Stimulated activated CD4-positive, alpha-beta T cell treated with anti-CD3 and anti-CD28 coated beads, Interleukin-2, amount 100 ng/mL, for 48 hours (primary cell): ENCODE measurements at places on chromosomes 6 and 20.
A peak's percentile ranks its signal among the peaks of the same experiment; 100 is the strongest.

DNA sequence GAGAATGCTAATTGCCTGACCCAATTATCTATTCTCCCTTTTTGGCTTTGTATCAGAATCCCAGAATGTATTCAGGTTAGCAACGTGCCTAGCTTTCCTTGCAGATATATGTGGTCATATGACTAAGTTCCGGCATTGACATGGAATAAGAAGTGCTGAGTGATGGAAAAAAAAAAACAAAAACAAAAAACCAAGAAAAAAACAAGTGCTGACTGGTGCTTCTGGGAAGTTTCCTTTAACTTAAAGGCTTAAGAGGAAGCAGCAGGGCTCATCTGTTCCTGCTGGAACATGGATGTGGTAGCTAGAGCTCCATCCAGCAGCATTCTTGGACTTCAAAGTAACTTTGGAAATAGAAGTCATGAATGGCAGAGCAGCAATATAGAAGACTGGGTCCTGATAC lies 10.4 kb upstream of the RPF2 start:
- DNase-seq, result no peak

DNA sequence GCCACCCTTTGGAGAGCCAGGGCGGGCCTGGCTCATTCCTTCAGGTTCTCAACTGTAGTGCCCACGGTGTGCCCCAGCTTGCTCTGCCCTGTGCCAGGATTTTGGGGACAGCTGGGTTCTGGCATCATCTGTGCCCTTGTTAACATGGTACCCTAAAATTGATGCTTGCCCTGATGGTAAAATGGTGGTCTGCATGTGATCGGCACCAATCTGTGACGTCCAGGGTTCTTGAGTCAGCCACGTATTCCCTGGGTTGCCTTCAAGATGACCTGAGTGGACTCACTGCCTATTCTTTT lies 31.2 kb upstream of the APCDD1L start:
- DNase-seq, result no peak

DNA sequence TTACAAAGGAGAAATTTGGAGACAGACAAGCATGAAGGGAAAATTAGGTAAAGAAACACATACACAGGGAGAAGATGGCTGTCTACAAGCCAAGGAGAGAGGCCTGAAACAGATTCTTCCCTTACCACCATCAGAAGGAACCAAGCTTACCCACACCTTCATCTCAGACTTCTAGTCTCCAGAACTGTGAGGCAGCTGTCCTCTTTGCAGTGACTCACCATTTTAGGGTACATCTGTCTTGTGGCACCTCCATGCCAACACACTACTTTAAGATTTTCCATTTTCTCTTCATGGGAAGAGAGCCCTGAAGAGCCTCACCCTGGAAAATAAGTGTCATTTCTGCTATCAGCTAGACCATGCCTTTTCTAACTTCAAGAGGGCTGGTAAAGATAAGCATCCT lies 369.3 kb downstream of the FRK start:
- DNase-seq, result no peak

DNA sequence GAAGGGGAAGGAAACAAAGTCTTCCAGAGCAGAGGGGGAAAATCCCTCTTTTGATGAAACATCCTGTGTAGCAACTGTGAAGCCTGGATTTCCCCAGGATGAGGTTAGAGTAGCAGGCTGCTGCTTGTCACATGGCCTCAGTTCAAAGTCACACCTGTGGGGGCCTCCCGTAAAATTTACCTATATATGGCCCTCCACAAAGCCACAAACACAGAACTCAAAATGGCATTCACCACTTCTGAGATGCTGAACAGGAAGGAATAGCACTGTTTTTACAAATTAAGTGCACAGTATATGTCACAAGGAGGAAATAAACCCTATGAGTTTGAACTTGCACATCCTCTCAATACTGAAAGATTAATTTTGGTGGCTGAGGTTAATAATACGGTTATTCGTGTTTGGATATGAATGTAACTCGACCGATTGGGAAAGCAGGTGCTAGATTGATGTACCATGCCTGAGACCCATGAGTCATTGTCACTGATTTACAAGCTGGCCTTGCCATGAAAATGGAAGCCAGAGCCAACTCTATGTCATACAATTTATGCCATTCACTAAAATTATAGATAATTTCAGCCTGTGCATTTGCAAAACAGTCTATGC lies 70.6 kb downstream of the SGK1 start:
- peak; percentile 31 for DNase-seq

- DNase-seq, result no peak
Observed at GRCh38 chr20:20406306-20406705, 38.4 kb downstream of the INSM1 start.

DNA sequence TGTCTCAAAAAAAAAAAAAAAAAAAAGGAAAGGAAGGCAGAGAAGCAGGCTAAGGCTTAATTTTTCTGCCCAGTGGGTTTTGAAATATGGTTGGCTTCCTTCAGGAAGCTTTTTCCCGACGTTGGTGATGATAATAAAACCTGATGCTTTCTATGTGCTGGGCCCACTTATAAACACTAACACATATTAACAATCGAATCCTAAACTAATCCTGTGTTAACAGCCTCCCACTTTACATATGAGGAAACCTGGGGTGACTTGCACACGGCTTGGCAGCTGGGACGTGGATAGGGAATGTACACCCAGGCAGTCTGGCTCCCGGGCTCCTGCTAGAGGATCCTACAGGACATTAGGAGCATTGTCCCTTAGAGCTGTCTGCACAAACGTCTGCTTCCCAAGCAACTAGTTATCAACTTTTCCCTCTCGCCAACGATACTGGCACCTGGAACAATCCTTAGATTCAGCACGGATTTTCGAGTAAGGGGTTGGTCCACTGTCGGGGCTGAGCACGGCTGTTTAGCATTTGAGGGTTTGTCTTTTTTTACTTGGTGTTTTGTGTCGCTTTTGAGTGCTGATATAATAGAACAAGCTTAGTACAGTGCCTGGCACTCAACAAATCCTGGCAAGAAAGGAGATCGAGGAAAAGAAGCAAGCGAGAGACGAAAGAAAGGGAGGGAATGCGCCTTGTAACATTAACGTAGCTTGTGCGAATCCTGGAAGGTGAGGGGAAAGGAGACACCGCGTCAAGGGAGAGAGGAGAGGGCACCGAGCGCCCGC lies 622 bp upstream of the KIZ start:
- no peak for DNase-seq

DNA sequence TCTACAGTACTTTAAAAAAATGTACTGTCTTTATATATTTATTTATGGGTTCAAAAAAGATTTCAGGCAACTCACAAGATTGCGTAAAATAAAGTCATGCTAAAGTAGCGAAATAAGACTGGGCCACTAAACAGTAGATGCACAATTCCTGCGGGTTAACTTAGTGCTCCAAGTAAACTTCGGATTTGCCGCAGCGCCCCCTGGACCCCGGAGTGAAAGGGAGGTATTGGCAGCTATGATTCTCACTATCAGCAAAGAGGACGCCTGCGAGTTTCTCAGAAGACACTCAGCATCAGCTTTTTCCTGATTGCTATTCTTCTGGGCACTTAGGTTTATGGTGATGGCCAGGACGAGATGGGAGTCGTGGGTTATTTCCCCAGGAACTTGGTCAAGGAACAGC lies 1.4 kb downstream of the OTOR start:
- DNase-seq, result no peak

GRCh38 chr6:3162067-3162497 lies 4.7 kb upstream of the TUBB2A start:
- DNase-seq, result no peak

DNA sequence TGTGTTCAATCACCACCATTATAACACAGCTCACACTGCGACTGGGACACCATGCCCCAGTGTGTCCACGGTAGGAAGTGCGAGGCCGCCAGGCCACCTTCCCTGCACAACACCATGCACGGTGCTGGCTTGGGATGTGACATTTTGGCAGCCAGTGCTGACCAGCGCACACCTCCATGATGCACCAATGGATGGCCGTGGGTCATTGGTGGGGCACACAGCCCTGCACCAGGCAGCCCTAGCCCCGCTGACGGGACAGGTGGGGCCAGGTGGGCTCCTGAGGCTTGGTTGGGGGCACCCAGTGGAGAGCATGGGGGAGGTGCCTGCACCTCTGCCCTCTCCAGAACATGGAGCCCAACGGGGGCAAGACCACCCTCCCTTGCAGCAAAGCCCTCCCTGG lies 18.2 kb upstream of the FRMD1 start:
- DNase-seq, result no peak

GRCh38 chr20:46286977-46287376 lies 21.3 kb downstream of the CDH22 start:
- DNase-seq, result no peak

GRCh38 chr6:11462742-11463397 lies 74.7 kb upstream of the TMEM170B start:
- DNase-seq, result no peak

DNA sequence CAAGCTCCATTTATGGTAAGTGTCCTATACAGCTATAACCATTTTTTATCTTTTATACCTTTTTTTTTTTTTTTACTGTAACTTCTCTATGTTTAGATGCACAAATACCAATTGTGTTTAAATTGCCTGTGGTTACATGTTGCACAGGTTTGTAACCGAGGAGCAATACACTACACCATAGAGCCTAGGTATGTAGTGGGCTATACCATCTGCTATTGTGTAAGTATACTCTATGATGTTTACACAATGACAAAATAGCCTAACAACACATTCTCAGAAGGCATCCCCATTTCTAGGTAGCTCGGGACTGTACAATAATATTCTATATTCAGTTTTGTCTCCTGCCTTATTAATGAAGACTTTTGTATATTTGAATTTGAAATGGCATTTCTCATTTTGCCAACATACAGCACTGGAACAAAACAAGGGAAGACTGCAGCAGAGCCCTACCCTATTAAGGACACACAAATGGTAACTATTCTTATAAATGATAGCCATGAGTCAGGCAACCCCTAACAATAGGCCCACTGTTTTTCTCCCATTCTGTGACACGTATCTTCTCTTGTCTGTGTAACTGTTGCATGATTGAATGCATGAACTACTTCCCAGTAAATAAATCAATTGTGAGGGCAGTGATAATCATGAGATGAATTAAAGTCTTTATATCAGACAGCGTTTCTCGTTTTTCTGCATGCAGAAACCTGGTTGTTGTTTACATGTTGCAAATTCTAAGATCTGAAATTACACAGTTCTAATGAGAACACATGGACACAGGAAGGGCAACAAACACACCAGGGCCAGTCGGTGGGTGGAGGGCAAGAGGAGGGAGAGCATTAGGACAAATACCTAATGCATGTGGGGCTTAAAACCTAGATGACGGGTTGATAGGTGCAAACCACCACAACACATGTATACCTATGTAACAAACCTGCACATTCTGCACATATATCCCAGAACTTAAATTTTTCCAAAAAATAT lies 173.9 kb downstream of the EPM2A start:
- DNase-seq, result no peak

GRCh38 chr20:33091147-33091546 lies 11.7 kb downstream of the BPIFB4 start:
- no peak for DNase-seq

DNA sequence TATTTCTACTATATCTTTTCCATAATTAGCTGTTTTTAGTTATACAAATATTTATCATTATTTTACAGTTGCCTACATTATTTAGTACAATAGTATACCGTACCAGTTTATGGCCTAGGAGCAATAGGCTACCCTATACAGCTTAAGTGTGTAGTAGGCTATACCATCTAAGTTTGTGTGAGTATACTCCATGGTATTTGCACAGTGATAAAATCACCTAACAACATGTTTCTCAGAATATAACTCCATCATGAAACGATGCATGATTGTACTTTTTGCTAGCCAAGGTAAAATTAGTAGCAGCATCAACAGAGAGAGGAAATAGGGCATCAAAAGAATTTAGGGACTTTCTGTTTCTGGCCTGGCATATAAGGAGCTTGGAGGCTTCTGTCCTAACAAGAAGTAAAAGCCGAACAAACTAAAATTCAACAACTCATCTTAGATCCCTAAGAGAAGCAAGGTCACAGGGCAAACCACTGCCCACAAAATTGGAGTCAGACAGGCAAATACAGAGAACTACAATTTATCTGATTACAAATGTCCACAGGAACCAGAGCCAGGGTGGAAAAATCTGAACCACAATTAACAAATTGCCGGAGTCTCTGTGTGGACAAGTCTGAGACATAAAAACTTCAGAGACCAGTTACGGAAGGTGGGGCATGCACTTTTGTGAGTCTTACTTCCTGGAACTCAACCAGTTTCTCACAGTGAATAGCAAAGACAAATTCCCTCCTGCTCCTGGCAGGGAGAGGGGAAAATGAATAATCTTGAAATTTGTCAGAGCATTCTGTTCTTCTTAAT lies 671.4 kb downstream of the RFPL4B start:
- no peak for DNase-seq

DNA sequence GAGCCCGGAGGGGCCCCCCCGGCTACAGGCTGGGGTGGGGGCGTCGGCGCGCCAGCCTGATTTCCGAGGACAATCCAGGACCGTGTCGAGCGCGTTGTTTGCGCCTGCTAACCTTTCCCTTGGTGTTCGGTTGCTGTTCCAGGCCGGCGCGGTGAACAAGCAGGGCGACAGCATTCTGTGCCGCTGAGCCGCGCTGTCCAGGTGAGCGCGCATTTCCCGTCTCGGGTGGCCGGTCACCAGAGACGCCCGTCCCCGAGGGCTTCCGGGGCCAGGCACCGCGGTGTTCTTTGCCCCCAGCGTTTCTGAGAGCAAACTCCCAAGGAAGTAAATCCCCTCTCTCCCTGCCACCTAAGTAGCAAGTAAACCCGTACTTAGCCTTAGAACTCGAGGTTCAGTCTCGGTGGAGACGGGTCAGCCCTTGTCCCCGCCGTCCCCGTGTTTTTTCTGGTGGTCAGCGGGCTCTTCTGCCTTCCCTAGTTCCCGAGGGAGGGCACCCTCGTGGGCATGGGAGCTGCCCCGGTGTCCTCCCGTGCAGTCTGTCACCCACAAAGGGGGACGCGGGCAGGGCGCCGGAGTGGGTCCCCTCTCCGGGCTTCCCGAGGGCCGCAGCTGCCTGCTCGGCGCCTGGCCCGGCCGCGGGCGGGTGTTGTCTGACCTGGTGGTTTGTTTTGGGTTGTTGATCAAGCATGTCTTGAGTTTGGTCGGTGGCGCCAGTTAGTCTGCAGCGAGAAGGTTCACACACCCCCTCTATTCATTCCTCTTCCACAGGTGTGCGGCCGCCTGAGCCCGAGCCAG lies 1.5 kb downstream of the ID4 start:
- DNase-seq, result no peak
